Hematopoietic multipotent progenitor cell treated with erythropoietin and hydrocortisone succinate and interleukin-3 and kit ligand, for 8 days (in vitro differentiated cells): ENCODE measurements at places on chromosomes 2 and 18.

GRCh38 chr18:75529394-75529793 is 101.9 kb upstream of the SMIM21 start:
- DNase-seq = no peak

DNA sequence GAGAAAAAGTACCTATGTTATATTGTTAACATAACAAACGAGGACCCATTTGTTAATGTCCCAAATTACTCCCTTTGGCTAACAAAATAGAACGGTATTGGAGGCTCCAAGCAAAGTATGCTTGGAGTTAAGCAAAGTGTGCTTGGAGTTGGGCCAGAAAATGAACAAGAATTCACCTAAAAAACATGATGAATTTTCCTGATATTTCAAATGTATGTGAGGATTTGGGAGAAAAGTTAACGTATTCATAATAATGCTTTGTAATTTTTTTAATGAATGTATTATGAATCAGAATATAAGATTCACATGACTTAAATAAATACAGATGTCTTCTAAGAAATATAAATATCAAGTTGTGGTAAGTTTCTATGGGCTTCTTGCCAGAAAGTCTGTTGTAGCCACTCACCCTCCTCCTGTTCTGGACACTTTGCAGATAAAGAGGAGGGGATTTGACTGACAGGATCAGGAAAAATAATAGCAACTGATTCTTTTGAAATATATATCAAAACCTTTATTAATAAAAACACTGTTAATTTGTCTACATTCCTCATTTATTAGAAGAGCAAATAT is 423.7 kb upstream of the MMADHC start:
- DNase-seq = no peak

GRCh38 chr18:73785300-73785699 is 362.3 kb downstream of the FBXO15 start:
- DNase-seq = no peak

- no peak for DNase-seq
Observed at GRCh38 chr2:126793885-126794613, 104.6 kb upstream of the TEX51 start.
